ENCODE measurements at places on chromosomes 7 and 10. TPM values are rescaled to one million over a fixed set of nuclear protein-coding genes. Genes with fewer than 3 reads are reported as not detected.

CPEB3 gene
- total RNA-seq: 0.88 TPM

GNGT1 gene
- total RNA-seq: not detected

DNA sequence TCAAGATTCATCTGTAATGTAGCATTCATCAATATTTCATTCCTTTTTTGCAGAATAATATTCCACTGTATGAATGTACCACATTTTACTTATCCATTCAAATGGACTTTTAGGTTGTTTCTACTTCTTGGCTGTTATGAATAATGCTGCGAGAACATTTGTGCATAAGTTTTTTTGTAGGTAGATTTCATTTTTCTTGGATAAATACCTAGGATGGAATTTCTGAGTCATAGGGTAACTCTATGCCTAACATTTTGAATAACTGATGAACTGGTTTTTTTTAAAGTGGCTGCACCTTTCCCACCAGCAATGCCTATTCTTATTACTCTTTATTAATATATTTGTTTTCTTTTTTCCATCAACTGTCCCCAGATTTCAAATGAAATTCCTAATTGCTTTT lies 9.1 kb upstream of the XPNPEP1 start:
- no peak for DNase-seq

DNA sequence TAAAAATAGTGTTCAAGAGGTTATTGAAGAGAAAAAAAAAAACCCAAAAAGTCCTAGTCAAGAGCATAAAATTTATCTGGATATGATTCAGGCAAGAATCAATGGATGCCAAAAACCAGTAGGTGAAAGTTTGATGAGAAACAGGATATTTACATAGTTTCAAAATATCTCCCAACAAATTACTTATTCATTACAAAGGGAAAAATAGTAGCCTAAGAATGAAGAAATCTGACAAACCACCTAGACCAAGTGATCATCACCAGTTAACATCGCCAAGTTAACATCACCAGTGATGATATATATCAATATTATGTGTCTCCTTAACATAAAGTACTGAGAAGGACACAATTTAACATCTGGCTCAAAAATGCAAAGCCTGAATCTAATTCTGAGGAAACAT lies 85.2 kb downstream of the RNLS start:
- DNase-seq: no peak

Data from HepG2 (cell line).